ENCODE measurements at places on chromosomes 5 and 9. TPM values are rescaled to one million over a fixed set of nuclear protein-coding genes. Genes with fewer than 3 reads are reported as not detected.

Gene TMEM215
- total RNA-seq, result not detected

Gene LMAN2
- 342 TPM for total RNA-seq

Gene OR13C5
- total RNA-seq, result not detected

Gene TAF11L6
- not detected for total RNA-seq

Gene CCL19
- total RNA-seq, result not detected

Gene PCA3
- under 0.01 TPM for total RNA-seq

Gene TARS1
- total RNA-seq, result 240 TPM
